ENCODE measurements at places on chromosomes 13 and 19.
A peak's percentile ranks its signal among the peaks of the same experiment; 100 is the strongest.

DNA sequence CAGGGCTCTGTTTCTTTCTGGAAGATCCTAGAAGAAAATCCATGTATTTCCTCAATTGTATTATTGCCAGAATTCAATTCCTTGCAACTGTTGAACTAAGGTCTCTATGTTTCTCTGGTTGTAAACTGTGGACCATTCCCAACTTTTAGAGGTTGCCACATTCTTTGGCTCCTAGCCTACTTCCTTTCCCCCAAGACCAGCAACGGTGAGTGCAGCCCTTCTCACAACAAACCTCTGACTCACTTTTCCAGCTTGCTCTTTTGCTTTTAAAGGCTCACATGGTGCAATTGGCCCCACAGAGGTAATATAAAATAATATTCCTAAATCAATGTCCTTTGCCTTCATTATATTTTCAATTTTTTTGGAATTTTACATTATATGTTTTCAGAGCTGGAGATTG, 371.3 kb downstream of the SLITRK5 start:
- peak; percentile 4 for DNase-seq

DNA sequence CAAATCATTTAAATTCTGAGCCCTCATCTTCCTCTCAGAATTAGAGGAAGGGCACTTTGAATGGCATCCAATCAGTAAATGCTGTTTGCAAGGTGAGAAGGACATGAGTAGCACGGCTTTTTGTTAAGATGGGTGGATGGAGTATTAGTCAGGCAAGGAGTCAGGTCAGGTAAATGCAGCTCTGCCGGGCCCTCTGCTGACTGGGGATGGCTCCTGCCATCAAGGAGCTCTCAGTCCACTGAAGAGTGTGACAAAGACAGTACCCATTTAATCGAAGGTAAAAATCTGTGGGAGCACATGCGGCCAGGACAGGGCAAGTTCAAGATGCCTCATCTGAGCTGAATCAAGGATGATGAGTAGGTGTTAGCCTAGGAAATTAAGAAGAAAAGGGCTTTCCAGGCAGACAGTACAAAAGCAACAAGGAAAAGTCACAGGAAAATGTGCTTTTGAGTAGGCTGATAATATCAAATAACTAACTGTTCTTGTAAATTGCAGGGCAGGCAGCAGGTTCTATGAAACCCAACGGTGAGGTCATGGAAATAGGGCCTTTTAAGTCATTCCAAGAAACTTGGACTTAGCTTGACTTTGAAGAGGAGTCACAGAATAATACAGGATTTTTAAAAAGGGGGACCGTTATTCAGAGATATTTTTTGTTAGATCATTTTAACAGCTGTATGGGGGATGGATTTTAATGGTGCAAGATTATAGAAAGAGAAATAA, 670.5 kb upstream of the ARGLU1 start:
- no peak for DNase-seq

DNA sequence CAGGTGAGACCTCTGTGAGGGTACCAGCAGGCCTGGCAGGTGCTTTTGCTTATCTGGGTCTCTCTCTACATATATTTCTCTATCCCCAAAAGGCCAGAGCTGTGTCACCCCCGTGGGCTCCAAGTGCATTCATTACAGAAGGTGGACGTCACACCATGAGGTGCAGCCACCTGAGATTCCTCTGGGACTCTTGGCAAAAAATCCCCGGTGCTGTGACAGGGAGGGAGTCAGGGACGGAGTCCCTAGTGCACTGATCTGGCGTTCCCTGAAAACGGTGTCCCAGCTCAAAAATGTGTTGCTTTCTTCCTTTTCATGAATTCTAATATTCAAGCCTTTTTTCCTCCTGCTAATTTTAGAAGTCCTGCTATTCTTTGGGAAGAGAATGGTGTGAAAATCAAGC, 13.5 kb downstream of the TSHZ3 start:
- no peak for DNase-seq

DNA sequence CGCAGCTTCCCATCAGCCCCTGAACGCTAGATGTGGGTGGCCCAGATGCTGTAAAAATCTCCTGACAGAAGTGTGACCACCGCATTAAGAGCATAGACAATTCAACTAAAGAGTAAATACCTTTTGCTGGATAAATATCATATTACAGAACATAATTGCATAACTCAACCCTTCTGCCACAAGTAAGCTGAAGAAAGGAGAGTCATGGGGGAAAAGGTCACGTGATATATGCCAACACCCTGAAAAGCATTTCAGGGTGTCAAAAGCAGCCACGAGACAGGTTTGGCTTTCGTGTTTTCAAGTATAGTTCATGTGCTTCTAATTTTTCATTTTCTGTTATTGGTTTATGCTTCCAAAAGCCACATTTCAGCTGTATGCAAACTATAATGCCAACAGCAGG, 71.3 kb downstream of the LHFPL6 start:
- DNase-seq: no peak

GRCh38 chr13:111370570-111371535, 50.4 kb downstream of the TEX29 start:
- DNase-seq: no peak

- no peak for DNase-seq
Observed at GRCh38 chr13:59504407-59504806, 659.3 kb downstream of the DIAPH3 start.

DNA sequence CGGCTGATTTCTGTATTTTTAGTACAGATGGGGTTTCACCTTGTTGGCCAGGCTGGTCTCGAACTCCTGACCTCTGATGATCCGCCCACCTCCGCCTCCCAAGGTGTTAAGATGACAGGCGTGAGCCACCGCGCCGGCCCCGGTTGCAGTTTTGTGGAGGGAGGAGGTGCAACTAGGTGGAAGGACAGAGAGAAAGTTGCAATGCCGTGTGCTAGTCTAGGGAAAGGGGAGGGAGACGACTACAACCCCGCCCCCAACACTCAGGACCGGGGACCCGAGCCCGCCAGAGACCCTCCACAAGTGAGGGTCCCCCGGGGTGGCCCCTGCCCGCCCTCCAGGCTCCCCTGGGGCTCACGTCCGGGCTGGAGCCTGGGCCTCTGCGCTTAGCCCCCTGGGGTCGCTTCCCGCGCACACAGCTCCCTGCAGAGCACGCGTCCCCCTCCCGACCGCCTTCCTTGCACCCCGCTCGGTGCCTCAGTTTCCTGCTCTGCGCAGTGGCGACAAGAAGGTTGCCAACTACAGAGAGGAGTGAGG, 1.2 kb upstream of the ARID3A start:
- no peak for DNase-seq

GRCh38 chr19:49148784-49149651, 6.2 kb downstream of the HRC start:
- DNase-seq: peak; percentile 78

GRCh38 chr13:100089465-100090032, 656 bp downstream of the PCCA start:
- DNase-seq: no peak

- DNase-seq: no peak
Observed at GRCh38 chr13:110644892-110645521, 29.7 kb downstream of the NAXD start.

All from fibroblast of skin of left biceps (primary cell).